ENCODE measurements at places on chromosomes 5 and 9.

GRCh38 chr9:111634860-111635259, 3.7 kb downstream of the DNAJC25 start:
- no peak for DNase-seq

DNA sequence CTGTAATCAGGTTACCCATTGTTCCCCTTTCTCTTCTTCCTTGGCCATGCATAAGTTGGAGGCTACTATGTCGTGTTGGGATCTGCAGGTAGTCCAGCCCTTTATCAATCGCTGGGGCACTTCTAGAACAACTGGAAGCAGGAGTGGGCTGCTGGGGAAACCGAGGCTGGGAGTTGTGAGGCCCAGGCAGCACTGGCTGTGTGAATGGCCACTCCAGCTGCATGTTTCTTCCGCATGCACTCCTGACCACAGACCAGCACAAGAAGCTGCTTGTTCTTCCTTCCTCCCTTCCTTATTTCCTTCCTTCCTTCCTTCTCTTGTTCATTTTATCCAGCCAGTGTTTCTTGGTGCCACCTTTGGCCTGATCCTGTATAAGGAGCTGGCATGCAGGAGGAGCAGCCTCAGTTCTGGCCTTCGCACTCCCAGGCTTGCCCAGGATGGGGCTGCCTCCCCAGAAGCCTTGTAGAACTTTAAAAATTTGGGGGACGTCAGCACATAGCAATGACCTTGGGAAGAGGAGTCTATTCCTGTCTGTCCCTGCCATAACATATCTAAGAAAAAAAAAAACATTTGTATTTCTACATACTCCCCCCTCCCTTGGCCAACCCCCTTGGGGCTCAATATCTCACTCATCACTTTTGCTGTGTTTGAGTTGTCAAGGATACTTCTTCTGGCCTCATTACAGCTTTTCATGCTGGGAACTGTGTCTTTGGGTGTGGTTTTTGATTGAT, 20.8 kb upstream of the CXCL14 start:
- no peak for DNase-seq

GRCh38 chr5:115575167-115576070, 26.9 kb downstream of the TICAM2 start:
- no peak for DNase-seq

GRCh38 chr9:382383-382782, 167.7 kb downstream of the DOCK8 start:
- no peak for DNase-seq

DNA sequence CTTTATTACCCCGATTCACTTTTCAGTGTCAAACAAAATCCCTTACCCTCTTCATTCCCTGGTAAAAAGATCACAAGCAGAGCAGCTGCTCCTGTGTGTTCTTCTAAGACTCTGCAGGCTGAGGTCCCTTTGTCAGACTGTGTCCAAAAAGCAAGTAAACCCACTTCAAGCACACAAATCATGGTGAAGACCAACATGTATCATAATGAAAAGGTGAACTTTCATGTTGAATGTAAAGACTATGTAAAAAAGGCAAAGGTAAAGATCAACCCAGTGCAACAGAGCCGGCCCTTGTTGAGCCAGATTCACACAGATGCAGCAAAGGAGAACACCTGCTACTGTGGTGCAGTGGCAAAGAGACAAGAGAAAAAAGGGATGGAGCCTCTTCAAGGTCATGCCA, 34.5 kb downstream of the CREBRF start:
- DNase-seq: no peak

GRCh38 chr9:97559111-97559514, 57.6 kb downstream of the TMOD1 start:
- DNase-seq: no peak

DNA sequence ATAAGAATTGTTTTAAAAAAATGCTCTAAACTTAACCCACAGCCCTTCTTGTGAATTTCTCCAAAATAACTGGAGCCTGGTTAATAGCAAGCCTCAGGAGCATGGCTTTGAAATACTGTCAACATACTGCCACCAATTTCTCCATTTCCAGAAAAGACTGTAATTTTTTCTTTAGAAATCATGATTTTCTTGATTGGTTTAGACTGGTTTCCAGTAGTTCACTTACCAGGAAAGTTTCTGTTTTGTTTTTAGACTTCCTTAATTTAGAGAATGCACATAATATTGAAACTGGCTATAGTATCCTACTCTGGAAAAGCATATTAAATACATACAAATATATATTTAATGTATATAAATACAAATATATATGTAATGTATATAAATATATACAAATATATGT, 4.5 kb upstream of the CD274 start:
- DNase-seq: no peak

DNA sequence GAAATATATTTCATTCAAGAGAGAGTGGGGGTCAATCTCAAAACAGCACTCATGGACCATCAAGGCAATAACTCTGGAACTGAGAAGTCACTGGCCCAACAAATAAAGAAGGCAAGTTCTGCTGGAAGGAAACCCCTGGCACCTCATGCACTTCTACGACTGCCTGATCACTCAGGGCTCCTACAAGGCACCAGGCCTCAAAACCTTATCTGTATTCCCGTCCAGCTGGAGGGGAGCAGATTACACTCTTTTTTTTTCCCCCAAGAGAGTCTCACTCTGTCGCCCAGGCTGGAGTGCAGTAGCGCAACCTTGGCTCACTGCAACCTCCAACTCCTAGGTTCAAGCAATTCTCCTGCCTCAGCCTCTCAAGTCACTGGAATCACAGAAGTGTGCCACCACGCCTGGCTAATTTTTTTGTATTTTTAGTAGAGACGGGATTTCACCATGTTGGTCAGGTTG, 49.9 kb downstream of the P4HA2 start:
- no peak for DNase-seq

DNA sequence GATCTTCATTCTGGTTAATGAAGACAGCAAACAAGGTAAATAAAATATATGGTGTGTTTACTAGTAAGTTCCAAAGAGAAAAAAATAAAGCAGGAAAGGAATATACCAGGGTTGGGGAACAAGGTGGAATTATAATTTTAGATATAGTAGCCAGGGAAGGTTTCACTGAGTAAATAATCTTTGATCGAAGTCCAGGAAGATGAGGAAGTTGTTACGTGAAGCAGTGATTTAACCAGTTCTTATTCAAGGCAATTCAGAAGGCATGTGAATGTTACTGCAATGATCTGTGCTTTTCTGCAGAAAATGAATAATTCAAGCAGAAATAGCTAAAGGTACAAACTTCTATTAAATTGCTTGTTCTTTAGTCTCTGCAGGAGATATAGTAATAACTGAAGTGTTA, 6.2 kb downstream of the SMIM32 start:
- no peak for DNase-seq

DNA sequence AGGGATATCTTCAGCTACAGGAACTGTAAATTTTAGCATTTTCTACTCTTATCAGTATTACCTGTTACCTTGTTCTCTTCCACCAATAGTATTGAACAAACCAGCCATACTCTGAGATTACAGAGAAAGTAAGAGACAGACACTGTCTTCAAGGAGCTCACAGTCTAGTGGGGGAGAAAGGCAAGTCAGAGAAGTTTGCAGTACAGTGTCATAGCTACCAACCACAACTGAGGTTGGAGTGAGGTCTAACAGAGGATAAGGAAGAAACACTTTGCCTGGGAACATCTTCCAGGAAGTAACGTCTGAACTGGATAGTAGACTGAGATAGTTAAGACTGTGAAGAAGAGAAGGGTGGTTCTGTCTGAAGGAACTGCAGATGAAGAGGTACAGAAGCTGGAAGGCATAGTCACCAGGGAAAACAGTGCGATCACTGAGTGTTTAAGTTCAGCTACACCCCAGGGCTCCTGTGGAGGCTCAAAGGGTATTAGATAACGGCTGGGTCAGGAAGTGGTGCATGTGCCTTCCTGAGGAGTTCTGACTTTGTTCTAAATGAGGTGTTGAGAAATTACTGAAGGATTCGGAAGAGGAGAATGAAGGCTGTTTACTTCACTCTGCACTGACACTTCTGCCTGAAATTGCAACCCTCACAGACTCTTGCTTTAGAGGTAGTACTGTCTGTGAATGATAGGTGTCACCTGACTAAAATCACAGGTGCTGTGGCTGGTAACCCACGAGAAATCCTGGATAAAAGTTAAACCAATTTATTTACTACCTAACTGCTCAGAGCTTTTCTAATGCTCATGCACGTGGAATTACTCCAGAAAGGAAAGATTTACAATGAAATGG, 841.6 kb downstream of the MAT2B start:
- no peak for DNase-seq

- DNase-seq: no peak
Measured at GRCh38 chr9:101462558-101462957, 27.0 kb upstream of the ALDOB start.

DNA sequence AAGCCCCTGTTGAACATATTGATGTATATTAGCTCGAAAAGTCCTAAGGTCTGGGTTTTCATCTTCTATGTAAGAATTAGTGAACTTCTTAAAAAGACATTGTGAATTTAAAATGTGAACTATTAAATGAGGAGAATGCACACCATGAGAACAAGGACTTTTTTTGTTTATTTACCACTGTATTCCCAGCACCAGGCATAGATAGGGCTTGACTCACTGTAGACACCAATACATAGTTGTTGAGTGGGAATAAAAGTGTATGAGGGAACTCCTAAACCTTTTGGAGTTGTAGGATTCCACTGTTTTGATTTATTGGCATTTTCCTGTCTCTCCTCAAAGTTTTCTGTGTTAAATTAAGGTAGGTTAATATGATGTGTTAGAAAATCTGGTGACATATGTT, 40.3 kb downstream of the NNT start:
- DNase-seq: no peak

Data from left lobe of liver (tissue), 2 donors.